ENCODE measurements at places on chromosomes 7 and 10.

GRCh38 chr7:23604296-23604640, 7.1 kb downstream of the CCDC126 start:
- DNase-seq: no peak

- DNase-seq: no peak
These were observed 175.0 kb upstream of the LYZL2 start for GRCh38 chr10:30804478-30805055.

DNA sequence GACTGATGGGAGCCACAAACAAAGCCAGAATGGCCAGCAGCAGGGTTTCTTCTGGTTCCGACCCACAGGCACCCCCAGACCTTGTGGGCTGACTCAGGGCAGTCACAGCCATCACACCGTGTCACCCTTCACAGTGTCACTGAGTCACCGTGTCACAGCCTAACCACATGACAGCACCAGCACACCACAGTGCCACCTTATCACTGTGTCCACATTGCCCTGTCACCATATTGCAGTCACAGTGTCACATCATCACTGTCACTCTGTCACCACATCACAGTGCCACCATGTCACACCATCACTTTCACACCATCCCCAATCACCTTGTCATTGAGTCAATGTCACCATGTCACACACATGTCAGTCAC, 77.0 kb downstream of the OAT start:
- DNase-seq: peak; percentile 71

DNA sequence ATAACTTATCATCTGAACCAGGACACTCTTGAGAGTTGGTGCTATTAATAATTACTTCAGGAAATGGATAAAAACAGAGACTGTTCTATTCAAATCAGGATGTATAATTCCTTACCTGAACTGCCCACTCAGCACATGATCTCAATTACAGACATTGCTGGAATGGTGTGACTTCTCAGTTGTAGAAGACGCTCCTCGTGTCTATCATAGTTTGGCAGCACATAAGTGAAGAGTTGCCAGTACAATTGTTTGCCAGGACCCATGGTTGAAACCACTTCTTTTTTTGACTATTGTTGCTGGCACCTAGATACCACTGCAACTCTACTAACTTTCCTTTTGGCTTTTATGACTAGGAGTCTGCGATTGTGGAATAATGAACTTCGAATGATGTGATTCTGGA, 105.4 kb downstream of the ZNF365 start:
- no peak for DNase-seq

- DNase-seq: no peak
These were observed 8.3 kb downstream of the ATOH7 start for GRCh38 chr10:68223535-68224165.

DNA sequence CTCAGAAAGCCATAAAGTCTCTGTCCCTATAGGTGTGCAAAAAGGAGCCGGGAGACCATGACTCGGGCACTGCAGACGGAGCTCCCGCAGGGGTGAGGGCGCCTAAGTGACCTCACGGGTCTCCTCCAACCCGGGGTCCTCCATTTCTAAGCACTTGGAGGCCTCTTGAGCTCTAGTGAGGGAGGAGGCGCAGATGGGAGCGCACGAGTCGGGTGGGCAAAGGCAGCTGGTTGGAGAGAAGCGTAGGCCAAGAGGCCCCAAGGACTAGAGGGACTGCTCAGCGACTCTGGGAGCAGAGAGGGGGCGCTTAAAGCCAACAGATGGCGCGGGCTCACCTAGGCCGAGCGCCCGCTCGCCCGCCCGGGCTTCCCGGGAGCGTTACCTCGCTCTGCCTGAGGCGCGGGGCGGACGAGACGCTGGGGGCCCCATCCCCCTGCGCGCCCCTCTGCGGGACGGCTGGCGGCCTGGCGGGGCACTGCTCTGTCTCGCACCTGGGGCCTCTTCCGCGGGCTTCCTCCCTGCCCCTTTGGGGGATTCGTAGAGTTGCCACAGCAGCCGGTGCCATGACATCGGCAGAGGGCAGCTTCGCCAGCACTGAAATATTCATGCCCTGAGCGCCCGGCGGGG, 523 bp upstream of the CDH23 start:
- peak; percentile 23 for DNase-seq

DNA sequence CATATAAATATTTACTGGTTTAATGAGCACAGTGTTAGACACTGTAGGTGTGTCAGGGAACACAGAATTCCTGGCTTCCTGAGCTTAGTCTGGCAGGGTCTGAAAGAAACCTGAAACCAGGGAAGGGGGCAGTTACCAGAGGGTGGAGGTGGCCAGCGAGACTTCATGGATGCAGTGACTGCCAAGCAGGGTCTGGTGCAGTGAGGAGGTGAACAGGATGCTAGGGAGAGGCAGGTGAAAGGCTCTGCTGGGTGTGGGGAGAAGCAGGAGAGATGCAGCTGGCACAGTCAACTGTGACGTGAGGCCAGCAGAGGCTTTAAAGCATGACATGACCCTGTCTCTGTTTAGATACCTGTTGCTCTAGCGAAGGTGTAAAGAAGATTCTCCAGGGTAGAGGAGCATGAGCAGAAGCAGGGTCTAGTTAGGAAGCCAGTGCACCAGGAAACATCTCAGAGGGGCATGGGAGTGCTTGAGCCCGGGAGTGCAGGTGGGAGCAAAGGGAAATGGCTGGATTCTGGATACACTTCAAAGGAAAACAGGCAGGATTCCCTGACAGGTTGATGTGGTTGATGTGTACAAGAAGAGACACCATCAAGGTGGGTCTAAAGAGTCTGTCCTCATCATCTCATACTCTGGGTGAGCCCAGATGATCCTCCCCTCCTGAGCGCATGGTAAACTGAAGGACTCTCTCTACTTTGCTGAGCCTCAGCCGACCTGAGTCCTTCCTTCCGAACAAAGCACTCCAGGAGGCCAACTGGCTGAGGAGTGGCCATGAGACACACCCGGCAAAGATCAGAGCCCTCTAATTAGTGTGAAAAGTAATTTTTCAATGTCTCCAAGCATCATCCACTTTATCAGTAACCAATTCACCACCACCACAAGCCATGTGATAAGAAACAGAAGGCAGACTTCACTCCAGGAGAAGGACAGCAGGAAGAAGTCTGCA, 186.8 kb downstream of the COBL start:
- DNase-seq: no peak

- peak; percentile 37 for DNase-seq
These were observed 93.8 kb downstream of the MAP3K8 start for GRCh38 chr10:30527623-30528428.
